KBM-7 (cell line): ENCODE measurements at places on chromosomes 7 and 10.

DNA sequence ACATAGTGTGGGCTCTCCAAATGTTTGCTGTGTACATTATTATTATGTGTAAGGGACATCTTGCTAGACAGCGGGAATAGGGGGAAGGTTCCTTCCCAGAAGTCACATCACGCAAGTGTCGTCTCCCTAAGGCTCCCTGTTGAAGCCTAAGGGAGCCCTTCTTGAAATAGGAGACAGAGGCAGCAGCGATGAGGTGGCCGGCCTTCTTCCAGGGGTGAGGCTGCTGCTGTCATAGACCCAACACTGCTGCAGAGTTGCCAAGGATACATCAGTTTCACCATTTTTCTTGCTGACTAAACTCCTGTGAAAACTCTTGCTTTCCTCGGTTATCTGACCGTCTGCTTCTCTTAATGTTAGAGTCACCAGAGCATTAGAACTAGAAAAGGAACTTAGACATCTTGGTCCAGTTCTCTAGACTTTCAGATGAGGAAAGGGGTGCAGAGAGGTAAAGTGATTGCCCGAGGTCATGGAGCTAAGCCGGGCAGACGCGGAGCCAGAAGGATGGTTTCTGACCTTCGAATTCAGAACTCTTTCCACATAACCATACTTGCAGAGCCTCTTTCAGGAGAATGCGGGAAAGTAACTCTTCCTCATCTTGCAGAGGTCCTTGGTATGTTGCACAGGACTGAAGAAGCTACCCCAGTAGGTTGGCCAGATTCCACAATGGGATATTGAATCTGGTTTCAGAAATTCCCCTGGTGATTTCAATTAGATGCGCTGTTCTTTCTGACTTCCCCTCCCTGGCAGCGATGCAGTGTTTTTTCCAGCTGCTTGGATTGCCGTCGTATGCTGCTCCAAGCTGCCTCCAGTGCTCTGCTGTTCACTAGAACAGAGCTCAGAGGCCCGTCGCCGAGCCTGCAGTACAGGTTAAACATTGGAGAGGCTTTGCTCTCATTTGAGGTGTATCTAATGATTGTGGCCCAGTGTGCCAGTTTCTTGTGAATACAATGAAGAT is 217.1 kb downstream of the CAMK1D start:
- no peak for DNase-seq

DNA sequence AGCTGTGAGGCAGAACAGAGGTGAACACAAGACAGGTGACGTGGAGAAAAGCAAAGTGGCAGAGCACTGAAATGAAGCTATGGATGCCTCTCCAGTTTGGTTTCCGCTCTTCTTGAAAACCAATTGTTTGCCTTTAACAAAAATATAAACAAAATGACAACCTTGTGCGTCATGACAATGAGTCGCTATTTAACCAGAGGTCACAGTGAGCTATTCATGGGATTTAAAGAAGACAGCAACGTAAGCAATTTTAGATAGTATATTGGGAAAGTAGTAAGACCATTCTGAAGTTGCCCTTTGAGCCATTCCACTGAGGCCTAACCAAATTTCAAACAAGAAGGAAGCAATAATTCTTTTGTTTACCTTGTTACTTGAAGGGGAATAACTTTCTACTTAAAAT is 15.2 kb upstream of the LRRTM3 start:
- DNase-seq = no peak

DNA sequence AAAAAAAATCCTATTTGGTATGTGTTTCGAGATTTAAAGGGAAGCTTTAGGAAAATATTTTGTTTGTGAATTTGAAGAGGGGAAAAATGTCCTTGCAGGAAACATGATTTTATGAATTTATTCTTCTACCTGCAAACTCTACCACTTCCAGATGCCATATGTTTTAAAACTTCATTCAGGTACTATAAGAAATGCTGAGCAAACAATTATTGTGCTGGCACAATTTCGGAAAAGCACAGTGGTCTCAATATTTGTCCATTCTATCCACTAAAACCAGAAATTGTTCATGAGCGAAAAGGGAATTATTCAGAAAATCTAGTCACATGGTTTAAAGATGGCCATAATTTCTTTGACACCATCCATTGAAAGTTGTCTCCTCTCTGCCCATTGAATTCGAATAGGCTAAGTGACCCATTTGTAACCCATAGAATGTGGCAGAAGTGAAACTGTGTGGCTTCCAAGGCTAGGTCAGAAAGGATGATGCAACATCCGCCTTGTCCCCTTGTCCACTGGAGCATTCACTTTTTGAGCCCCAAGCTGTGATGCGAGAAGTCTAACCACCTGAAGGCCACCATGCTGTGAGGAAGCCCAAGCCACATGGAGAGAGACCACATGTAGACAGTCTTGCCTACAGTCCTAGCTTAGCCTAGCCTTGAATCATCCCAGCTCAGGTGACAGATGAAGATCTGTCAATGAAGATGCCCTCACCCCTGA is 189.8 kb upstream of the PRKCQ start:
- no peak for DNase-seq

DNA sequence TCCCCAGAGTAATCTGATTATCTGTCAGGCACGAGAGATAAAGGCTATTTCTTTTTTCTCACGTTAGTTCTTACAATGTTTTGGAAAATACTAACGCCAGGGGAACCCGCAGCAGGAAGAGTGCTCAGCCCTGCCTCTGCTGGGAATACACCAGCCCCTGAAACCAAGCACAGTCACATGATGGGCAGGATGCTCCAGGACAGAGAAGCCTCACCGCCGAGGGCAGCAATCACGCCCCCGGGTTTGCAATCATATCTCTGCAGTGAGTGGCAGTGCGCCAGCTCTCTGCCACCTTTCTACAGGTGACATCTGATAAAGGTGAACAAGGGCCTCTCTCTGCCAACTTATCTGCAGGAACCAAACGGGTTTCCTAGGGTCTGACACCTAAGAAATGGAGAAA is 39.8 kb downstream of the BRI3 start:
- no peak for DNase-seq

DNA sequence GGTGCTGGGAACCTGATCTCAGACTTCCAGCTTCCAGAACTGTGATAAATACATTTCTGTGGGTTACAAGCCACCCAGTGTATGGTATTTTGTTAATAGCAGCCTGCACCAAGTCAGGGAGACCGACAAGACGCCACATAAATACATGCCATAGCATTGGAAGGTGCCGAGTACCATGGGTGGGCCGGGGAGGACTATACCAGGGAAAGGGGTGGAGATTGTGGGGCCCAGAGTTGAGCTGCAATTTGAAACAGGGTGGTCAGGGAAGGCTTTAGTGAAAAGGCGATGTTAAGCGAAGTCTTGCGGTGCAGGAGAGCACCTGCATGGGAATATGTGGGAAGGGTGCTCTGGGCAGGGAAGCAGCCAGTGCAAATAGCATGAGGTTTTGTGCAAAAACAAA is 88.9 kb upstream of the LRRC4 start:
- no peak for DNase-seq
